ENCODE measurements at places on chromosomes 1 and 21.
A peak's percentile ranks its signal among the peaks of the same experiment; 100 is the strongest.

DNA sequence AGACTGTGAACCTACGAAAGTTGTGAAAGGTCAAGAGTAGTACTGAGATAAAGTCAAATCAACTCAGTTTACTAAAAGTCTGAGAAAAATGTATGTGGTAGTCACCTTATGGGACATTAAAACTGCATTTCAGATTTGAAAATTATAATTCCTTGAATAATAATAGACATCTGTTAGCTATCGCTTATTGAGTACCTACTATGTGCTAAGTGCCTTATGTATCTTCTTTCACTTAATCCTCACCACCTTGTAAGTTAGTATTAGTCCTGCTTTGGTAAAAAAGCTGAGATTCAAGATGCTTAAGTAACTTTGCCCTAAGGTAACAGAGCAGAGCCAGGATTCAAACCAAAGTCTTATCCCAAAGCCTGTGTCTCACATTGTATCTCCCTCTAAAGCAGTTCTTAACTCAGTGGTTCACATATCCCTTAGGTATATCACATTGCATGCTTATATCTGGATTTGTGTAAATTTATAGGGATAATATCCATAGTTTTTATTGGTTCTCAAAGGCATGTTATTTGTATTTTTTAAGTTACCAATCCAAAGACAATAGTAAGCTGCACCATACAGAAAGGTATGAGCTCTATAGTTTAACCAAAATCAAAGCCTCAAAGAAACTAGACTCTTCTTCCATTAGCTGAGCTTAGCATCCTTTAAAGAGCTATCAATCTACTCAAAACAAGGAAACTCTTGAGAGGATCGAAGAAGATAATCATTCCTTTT lies 865 bp downstream of the PIGC start:
- no peak for DNase-seq

DNA sequence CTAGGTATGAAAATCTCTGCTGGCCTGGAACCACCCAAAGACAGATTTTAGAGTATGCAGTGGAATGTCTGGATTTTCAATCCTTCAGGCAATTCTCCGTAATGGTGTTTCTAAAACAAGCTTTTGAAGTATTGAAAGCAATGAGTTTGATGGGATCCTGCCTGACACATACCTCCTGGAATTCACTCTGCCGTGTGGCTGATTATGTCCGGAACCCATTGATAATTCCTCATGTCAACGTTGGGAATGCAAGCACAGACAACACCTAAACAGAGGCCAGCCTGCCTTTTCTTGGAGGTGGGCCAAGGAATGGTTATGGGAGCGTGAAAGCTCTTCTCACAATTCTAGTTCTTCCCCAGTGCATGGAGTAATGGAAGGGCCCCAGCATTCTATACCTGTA lies 168.9 kb upstream of the HMCN1 start:
- DNase-seq = peak; percentile 35

DNA sequence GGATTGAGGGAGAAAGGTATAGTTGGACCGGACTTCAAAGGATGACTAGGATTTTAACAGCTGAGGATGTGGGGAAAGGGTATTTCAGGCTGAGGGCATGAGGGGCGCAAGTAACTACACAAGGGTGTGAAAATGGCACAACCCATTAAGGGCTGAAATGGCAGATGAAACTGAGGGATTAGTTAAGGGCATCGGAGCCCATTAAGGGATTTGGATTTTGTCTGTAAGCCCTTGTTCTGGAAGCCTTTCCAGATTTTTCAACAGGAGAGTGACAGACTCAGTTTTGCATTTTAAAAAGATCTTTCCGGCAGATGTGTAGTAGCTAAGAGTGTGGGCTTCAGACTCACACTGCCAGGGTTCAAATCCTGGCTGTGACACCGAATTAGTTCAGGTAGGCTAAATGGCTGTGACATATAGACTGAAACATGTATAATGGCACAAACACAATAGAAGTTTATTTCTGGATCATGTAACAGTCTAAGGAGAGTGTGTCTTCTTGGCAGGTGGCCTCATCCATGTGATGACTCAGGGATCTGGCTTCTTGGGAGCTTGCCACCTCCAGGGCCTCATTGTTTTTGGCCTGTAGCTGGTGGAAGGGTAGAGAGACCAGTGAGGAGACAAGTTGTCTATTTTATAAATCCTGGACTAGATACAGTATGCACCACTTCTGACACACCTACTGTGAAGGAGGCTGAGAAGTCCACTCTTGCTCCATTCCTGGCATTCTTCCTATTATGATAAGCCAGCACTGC lies 49.6 kb downstream of the UBE2T start:
- DNase-seq = peak; percentile 23

- DNase-seq = no peak
Measured at GRCh38 chr1:100517515-100517914, 20.4 kb upstream of the GPR88 start.

DNA sequence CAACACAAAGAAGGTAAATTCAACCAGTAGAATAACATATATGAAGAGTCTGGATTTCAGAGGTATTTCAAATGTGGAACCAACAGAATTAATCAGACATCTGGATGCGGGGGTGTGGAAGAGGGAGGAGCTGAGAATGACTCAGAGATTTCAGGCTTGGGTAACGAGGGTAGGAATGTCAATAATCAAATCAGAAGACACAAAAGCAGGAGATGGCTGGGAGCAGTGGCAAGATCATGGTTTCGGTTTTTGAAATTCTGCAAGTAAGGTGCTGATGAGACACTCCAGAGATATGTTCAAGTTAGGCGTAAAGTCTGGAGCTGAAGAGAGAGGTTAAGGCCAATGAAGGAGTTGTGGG lies 64.0 kb downstream of the PLPPR5 start:
- no peak for DNase-seq

DNA sequence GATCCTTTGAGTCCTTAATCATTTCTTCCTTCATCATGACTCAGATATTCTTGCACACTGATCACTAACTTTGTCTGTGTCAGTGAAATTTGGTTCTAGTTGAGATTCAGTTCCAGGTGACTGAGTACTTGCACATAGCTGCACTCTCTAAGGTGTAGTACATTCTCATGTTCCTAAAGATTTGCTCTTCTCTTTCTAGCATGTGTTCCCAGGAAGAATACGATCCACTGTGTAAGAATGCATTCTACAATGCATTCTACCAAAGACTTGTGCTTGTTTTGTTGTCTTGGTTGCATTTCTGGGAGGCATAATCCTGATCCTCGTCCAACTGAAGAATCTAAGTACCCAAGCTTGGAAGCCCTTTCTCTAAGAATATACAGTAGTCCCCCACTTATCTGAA lies 104.3 kb upstream of the CDC42BPA start:
- DNase-seq = no peak

- no peak for DNase-seq
Measured at GRCh38 chr1:154306151-154306550, 14.7 kb upstream of the AQP10 start.

DNA sequence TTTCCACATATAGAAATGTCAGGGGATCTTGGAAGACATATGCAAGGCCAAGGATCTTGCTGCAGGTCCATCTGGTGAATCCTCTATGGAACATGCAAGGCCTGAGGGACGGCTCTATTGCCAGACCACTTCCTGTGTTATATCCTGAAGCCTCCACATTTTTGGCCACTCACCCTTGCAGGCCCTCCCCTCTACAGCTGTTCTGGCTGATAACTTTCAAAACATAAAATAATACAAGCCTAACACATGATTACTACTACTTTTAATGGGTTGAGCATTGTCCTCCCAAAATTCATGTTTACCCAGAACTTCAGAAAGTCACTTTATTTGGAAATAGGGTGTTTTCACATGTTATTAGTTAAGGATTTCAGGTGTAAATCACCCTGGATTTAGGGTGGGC lies 18.5 kb upstream of the LYPLAL1 start:
- DNase-seq = no peak

GRCh38 chr1:27049607-27050006 lies 37.0 kb upstream of the TENT5B start:
- DNase-seq = no peak

Data from NCI-H2081 (cell line).